ENCODE measurements at places on chromosomes 12 and 14.

GRCh38 chr14:77094672-77095284, 3.3 kb upstream of the CIPC start:
- peak; percentile 77 for DNase-seq

- no peak for DNase-seq
Measured at GRCh38 chr12:132520421-132521199, 30.7 kb downstream of the FBRSL1 start.

GRCh38 chr14:43535231-43535838, 971.7 kb downstream of the FSCB start:
- DNase-seq = no peak

DNA sequence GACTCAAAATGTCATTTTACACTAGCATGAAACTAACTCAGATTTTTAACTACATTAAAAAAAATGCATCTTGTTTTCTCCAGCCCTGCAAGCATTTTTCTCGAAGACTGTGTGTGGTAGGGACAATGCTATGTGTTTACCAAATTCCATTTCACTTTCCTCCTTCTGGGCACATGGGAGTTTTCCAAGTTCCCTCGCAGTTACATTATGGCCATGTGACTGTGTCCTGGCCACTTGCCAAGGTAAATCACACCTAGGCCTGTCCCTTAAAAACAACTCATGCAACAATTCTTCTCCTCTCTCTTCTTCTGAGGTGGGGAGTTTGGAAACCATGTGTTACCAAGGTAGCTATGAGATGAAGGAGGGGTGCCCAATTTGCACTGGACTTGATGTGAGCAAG, 108.7 kb downstream of the SYT10 start:
- DNase-seq = no peak

DNA sequence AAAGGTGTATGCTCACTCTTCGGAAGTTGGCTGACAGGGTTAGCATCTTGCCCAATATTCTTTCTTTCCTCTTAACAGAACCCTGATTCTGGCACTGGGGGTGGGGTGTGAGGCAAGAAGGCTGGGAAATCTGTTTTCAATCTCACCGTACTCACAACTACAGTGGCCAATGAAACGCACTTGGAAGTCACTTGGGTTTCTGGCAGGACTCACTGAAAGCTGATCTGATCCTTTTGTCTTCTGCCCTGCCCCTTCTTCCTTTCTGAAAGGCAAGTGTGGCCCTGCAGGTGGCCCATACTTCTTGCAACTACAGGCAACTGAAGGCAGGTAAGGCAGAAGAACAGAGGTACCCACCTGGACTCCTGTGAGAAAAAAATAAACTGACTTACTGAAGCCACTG, 106.9 kb downstream of the STXBP6 start:
- DNase-seq = no peak

DNA sequence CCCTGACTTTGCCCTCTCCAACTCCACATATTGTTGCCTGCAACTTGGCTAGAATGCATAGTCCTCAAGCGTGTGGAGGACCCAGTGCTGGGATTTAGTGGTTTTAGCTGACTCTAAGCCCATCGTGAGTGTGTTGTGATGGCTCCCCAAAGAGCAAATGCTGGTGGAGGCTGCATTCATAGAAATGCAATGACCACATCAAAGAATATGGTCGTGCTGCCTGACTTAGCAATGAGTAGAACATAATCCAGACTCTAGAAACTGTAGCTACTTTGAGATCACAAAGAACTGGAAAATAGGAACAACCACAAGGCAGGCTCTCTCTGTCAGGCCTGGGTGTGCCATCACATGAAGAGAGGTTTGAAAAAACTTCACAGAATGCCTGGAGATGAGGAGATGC, 1.3 kb downstream of the DYRK4 start:
- DNase-seq = no peak

- DNase-seq = no peak
Measured at GRCh38 chr12:88056571-88056970, 27.4 kb upstream of the C12orf50 start.

DNA sequence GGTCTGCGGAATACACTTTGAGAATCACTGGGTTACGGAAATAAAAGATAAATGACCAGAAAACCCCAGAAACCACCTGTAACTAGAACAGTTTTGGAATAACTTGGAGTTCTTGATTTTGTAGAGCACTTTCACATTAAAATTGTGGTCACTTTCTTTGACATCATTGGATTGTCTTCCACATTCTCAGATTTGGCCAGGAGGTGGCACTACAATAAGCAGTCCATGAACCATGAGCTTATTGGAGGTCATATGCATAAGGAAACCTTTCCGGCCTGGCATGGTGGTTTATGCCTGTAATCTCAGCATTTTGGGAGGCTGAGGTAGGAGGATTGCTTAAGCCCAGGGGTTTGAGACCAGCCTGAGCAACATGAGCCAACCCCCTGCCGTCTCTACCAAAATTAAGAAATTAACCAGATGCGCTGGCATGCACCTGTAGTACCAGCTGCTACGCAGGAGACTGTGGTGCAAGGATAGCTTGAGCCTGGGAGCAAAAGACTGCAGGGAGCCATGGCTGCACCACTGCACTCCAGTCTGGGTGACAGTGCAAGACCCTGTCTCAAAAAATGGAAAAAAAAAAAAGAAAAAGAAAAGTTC, 107.7 kb upstream of the CAND1 start:
- DNase-seq = no peak

DNA sequence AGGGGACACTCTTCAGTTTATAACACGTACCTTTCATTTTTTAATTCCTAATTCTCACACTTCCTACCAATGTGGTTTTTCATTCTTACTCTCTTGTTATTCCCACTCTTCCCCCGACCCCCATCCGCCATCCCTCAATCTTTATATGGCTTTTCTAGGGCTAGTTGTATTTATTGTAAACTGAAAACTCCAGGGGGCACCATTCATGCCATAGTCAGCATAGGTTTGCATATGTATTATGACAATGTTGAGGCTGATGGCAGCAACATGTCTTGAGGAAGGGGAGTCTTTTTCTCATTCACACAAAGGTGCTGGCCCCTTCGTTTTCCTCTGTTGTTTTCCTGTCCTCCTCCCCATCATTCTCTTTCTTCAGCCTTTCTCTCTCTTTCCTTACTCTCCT, 27.7 kb upstream of the LTA4H start:
- no peak for DNase-seq

DNA sequence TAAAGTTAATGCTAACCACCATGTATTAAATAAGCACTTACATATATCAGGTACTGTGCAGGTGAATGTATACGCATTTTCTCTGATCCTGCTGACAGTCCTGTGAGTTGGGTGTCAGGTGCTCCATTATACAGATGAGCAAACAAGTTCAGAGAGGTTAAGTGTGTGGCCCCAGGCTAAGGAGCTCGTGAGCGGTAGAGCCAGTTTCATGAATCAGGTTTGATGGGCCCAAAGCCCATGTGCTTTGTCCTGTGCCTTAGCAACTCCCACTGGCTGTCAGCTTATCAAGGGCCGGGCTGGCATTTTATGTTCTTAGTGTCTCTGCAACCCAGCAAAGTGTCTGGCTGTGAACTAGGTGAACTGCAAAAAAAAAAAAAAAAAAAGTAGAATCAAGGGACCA, 701.2 kb upstream of the TBX3 start:
- DNase-seq = no peak

DNA sequence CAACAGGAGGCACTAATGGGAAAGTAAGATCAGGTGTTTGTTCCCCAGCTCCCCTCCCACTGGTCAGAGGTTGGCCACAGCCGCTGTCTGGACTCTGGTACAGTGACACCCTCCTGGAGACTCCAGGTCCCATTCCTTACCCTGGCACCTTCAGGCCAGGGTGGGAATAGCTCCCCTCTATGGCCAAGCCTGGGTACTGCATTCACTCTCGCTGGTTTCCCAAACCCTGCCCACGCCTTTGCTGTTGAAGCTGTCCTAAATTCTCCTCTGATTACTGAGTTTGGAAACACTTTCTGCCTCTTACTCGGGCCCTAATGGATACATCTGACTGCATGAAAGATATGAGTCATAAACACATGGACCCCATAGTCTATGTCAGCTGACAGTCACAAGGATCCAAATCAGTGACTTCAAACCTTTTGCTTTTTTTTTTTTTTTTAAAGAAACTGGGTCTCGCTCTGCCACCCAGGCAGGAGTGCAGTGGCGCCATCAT, 17.9 kb downstream of the HRK start:
- no peak for DNase-seq

DNA sequence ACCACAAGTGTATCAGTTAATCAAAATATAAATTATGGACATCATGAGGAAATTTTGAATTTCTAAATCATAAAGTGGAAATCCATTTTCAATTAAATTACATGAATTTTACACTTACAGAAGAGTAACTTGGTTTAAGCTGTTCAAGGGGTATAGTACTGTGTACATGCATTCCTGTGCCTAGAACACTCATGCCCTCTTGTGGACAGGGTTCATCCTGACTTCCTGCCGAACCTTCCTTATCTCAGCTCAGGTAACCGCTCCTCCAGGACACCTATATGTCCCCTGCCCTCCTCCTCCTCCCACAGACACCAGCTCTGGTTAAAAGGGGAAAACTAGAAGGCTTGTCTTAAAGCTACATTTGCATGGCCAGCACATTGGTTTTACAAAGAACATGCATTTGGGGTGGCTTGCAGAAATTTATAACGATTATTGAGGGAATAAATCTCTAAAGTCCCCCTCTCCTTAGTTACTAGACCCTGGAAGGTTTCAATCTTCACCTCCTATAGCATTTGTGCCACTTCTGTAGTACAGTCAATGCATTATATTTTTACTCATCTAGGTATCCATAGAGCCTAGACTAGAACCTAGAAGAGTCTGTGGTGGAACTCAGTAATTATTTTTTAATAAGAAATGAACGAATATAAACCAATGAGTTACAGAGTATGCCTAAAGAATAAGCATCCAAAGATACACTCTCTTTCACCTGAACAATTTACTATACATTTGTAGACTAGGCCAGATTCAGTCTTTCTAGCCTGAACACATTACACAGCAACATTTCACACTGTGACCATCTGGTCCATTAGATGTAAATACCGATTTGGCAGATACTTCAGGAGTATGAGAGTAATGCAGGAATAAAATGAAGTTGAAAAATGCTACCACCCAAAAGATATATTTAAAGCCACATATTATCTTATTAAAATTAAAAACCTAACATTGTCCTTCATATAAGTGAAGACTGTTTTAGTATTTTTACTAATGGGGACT, 345.6 kb downstream of the PAWR start:
- no peak for DNase-seq

GRCh38 chr14:22932146-22932545, 3.0 kb upstream of the PRMT5 start:
- no peak for DNase-seq

- no peak for DNase-seq
Measured at GRCh38 chr14:26281280-26281998, 316.4 kb downstream of the NOVA1 start.

DNA sequence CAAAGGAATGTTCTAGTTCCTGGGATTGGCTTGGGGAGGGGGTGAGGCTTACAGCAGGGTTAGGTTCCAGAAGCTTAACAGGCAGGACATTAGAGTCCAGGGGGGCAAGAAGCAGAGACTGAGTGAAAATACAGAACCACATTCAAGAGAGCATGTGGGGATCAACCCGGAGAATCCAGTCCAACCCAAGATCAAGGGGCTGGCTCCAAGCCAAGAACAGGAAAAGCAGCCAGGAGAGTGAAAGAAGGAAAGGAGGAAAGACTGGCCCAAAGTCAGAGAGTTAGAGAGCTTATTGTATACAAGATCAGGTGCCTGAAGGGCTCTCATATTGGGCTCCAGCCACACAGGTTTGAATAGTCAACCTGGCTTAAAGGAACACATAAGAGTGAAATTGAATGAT, 190.3 kb upstream of the CDKN3 start:
- no peak for DNase-seq

DNA sequence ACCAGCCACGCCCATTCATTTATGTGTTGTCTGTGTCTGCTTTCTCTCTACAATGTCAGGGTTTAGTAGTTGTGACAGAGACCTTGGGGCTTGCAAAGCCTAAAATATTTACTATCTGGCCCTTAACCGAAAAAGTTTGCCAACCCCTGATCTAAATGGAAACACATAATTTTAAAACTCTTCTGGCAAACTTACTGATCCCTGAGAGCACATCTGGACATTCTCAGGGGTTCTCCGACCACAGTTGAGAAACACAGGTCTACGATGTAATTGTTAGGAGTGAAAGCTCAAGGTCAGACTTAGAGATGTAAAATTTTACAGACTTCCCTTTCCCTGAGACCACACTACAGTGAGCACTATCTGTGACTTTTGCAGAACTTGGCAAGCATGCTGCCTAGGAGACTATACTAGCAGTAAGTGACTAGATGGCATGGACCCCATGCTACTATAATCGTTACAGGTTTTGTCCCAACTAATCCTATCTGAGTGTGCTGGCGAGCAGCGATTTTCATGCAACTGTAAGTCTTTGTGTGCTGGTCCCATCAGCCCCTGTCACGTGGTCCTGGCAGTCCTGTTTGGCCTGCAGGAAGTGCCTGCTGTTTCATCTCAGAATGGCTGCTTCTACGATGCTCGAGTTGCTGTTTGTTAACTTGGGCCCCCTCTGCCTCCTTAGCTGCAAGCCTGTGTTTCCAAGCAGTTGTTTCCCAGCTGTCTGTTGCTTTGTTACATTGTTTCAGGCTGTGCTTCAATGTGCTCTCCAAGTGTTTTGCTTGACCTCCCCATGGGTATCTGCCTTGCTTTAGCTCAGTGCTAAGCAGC, 21.6 kb downstream of the TMTC2 start:
- no peak for DNase-seq

DNA sequence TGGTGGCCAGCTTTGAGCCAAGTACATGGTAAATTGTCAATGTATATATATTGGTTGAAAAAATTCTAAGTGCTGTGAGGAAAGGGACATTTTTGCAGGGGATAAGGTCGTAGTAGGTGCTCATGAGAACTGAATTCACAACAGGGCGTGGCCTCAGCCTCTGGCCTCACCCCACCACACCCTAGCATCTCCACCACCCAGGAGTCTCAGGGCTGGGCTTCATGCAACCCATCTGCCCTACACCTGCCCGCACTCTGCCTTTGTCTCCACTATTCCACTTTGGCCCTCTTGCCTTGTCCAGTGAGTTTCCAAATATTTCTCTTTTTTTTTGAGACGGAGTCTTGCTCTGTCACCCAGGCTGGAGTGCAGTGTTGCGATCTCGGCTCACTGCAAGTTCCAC, 22.1 kb upstream of the AQP2 start:
- DNase-seq = no peak

DNA sequence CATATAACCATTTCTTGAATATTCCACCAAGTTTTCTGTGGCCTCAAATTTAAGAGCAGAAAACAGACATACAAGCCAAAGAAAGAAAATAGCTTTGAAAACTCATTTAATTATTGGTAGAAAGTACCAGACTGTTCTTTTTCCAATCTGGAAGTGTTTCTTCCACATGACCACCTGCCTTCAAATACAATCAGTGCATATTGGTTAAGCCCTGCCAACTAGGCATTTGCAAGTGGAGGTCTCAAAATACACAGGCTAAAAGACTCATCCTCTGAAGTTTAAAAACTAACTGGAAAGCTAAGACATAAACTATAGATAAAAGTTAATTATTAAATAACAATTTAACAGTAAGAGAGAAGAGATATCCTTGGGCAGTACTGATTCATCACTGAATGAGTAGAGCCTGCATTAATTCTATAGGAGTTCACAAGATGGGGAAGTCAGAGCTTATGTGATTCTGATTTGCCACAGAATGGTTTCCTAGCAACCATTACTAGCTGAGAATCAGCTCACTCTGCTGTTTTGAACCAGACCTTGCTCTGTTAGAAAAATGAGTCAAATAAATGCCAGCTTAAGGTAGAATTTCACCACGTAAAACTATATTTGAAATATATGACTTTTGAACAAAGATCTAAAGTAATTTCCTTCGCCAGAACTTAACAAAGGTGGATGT, 433.8 kb downstream of the FUT8 start:
- DNase-seq = no peak

GRCh38 chr14:96052541-96053247, 13.5 kb downstream of the C14orf132 start:
- no peak for DNase-seq
